Stimulated activated CD4-positive, alpha-beta T cell treated with anti-CD3 and anti-CD28 coated beads, Interleukin-1b, Interleukin-23, amount 100 ng/mL, for 1 hour (primary cell): ENCODE measurements at places on chromosomes 7 and 10.

GRCh38 chr10:68517188-68517587 lies 10.1 kb downstream of the SLC25A16 start:
- DNase-seq, result no peak

DNA sequence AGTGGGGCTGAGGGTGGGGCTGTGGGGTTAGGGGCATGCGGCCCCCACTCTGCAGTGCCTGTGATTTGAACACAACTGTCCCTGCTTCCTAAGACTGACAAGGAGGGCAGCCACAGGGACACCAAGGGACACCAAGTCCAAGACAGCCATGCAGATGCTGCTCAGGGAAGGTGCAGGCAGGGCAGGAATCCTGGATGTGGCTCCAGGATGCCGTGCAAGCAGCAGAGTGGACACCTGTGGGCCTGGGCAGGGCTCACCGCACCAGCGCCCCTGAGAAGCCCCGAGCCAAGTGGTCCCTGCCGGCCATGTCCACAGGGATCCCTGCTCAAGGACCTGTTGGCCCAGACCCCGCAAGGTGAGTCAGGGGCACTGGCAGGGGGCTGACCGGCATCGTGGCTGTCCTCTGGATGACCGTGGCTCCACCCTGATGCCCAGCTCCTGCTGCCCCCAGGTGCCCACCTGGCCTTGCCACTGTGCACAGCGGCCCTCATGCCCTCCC lies 58.5 kb downstream of the STK32C start:
- no peak for DNase-seq

- DNase-seq, result no peak
Measured at GRCh38 chr10:4685491-4685890, 140.5 kb upstream of the AKR1E2 start.

DNA sequence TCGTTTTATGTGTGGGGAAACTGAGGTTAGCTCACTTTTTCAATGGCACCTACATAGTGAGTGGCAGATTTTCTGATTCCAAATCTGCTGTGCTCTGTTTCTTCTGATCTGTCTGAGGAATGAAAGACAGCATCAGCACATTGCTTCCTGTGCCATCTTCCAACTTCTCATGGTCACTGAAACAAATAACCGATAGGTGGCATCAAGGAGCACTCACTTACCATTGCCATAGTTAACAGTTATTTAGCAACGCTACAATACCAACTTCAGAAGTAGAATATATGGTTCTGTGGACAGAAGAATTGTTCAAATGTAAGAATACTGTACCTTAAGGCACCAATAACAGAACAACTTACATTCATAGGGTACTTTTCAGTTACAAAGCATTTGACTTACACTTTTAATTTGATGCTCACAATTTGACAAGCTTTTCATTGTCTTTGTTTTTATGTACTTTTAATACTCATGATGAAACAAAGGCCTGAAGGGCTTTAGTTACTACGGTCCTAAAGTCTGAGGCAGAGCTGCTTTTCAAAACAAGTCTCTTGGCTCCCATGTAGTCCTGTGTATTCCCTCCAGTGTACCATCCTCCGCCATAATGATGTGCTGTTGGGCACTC lies 228.9 kb upstream of the TCF7L2 start:
- no peak for DNase-seq

DNA sequence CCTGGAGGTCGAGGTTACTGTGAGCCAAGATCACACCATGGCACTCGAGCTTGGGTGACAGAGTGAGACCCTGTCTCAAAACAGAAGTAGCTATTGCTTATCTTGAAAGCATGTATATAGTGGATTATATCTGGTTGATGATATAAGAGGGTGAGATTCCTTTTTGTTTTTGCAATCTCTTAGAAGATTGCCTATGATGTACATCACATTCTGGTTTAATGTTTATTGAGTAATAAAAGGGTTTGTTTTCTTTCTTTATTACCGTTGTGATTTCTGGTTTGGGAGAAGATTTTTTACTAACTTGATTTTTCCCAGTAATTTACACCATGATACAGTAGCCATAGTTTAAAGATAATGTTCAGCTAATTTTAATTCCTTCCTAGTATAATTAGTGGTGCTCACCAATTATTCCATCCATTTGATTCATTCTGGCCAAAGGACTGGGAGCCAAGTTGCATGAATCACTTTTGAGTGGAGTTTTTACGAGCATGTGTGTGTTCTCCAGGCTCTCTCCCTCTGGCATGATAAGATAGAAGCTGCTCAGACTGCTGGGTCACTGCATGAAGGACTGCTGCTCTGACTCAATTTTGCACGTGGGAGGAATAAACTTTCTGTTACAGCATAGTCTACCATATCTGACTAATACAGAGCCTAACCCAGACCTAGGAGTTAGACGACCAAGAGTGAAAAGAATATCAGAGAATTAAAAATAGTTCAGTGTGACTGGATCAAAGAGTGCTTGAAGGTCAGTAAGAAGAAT lies 13.5 kb upstream of the TSPAN13 start:
- no peak for DNase-seq

DNA sequence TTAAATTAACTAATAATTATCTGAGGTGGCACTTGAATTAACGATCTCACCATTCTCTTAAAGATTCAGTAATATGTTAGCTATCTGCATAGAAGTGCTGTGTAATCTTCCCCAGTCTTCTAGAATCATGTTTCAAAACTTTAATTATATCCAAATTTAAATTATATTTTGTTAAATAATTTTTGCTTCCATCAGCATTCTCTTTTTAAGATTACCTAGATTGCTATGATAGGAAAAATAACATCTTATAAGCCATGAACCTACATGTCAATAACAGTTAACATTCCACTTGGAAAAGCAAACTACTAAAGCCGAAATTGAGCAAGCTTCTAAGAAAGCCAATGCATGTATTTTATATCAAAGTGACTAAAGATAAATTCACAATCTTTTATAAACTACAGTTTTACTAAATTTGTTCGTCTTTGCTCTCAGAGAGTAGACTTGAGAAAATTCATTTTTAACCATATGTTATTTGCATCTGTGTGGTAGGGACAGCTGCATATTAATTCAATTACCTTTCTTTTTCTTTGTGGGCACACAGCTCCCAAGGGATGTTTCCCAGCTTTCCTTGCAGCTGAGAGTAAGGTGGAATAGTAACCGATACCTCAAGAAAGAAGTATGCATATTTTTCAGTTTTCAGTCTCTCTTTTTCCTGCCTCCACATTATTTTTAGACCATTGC lies 105.4 kb upstream of the ABCB5 start:
- DNase-seq, result no peak

DNA sequence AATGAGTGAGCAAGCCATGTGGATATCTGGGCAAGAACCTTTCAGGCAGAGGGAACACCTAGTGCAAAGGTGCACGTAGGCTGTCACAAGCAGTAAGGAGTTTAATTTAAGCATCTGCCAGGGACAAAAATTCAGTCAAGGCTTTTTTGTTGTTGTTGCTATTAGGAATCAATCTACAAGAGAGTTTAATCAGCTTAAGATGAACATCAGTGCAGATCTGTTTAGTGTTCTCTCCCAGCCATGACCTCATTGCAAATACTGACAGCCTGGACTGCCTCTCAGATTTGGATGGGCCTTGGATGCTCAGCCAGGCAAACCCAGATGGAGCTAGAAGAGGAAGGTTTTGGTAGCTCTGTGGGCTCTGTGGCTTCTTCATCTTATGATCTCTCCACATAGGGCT lies 3.3 kb upstream of the GLCCI1 start:
- DNase-seq, result no peak
